BE2C (cell line): ENCODE measurements at places on chromosomes 5 and 9.
A peak's percentile ranks its signal among the peaks of the same experiment; 100 is the strongest.

- no peak for DNase-seq
These were observed 141.3 kb downstream of the SREK1 start for GRCh38 chr5:66285343-66285922.

DNA sequence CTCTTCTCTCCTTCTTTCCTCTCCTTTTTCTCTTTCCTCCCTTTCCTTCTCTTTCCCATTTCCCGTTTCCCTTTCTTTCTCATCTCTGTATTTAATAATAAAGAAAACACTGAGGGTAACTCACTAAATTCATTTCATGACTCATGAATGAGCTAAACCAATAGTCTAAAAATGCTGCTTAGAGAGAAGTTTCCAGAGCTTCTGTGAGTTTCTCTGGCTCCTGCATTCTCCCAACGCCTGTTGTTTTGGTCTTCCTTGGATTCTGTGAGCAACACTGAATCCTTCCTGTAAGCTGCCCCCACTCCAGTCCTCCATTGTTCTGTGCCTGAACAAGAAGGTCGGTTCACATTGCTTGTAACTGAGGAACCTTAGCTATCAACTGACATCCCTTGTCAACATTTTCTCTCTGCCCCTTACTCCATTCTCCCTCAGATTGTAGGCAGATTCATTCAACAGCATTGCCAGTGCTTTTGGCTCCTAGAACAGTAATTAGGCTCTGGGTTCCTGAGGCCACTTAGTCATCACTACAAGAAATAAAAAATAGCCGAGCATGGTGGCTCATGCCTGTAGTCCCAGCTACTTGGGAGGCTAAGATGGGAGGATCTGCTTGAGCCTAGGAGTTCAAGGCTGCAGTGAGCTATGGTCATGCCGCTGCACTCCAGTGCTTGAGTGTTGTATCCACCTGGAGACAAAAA lies 237.7 kb upstream of the KLF4 start:
- no peak for DNase-seq

GRCh38 chr5:179753971-179754370 lies 21.3 kb downstream of the MAML1 start:
- no peak for DNase-seq

DNA sequence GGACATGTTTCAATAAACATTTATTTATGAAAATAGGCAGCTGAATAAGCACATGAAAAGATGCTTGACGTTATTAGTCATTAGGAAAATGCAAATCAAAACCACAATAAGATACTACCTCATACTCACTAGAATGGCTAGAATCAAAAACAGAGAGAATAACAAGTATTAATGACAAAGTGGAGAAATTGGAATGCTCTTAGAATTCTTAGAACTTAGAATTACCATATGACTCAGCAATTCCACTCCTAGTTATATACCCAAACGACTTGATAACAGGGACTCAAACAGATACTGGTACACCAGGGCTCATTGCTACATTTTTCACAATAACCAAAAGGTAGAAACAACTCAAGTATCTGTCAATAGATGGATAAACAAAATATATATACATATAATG lies 15.1 kb upstream of the TRIM36 start:
- DNase-seq, result no peak

DNA sequence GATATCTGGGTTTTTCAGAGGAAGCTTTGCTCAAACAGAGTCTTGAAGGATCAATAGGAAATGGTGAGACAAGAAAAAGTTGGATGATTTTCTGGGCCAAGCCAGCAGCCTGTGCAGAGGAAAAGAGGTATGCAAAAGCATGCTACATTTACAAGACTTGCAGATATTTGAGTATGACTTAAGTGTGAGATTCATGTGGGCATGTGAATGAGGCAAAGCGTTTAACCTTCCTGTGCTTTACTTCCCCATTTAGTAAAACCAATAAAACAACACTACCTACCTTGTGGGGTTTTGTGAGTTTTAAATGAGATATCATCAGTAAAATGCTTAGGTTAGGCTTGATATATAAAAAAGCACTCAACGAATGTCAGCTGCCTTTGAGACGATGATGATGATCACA lies 58.1 kb downstream of the PIP5K1B start:
- no peak for DNase-seq

DNA sequence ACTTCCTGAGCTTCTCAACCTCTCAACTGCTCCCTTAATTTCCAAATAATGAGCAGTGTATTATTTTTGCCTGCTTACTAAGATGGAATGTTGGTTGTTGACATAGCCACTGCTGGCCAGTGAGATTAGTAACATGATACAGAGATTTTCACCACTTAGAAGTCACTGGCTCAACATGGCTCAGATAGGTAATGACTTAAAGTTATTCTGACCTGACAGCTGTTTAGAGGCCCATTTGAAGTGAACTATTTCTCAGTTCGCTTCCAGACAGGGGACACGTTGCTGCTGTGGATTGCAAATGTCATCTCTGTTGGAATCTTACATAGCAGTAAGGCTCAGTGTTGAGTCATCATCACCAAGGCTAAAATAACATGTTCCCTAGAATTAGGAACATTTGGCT lies 490.2 kb downstream of the TLE4 start:
- DNase-seq, result no peak

- DNase-seq, result no peak
These were observed 345.9 kb upstream of the NUDT12 start for GRCh38 chr5:103908336-103909080.

- DNase-seq, result no peak
These were observed 143.0 kb downstream of the GOLPH3 start for GRCh38 chr5:32031089-32031488.

GRCh38 chr5:14628346-14628745 lies 36.2 kb upstream of the OTULIN start:
- no peak for DNase-seq

DNA sequence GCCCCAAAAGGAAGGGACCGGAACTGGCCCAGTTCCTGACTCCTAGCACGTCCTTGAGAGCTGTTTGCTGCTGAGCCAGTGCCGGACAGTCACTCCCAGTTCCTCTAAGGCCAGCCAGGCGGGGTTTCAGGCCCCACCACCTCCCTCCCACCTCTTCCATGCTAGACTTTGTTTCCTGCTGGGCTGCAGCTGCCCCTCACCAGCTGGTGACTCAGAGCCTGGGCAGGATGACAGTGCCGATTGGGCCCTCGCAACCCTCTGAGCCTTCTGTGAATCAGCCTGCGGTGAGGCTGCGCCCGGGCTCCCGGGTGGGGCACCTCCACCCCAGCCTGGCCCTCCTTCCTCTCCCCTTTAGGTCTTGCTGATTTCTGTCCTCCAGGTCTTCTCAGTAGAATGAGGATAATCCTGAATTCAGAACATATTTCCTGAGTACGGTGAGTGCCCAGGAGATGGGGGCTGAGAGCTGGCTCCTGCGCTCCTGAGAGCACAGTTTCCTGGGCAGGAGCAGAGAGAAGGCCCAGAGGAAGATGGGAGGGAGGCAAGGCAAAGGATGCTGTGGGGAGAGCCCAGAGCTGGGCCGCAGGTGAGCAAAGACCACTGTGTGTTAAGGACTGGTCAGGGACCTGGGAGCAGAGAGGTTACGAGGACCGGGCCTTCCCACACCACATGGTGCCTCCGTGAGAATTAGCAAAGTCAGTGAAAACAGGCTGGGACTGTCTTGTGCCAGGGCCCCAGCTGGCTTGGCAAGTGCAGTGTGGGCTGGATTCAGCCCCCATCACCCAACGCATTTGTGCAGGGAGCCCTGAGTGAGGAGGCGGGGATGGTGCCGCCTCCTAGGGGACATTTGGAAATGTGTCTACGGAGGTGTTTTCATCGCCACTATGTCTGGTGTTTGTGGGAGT lies 32.9 kb upstream of the STXBP1 start:
- peak; percentile 58 for DNase-seq

DNA sequence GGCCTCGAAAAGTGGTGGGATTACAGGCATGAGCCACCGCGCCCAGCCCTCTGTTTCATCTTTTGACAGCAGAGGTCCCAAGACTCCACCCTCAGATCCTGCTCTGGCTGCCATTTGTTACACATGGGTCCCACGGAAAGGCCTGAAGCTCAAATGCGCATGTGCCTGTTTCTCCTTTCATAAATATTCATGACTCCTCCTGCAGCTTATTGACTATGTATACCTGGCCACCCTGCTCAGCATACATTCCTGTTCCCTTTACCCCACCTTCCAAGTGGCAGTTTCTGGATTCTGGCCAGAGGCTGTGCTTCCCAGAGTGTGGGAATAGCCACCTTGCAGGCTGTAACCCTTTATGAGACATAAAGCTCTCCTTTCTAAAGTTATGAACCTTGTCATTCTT lies 46.5 kb downstream of the AUH start:
- DNase-seq, result no peak

DNA sequence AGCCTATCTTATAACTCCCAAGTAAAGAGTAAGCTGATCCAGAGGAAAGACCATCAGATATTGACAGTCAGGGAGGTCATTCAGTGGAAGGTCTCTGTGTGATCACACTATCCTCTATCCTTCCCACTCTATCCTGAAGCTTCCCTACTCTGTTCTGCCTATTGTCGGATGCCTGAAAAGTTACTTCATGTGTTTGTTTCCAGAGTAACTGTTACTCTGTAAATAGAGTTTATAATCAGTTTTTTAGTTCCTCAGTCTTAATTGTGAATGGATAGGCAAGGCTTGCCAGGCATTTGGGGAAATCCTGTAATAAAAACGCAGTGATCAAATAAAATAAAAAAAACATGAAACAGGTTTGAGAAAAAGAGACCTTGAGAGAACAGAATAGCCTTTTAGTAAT lies 79.8 kb downstream of the XRCC4 start:
- DNase-seq, result no peak

DNA sequence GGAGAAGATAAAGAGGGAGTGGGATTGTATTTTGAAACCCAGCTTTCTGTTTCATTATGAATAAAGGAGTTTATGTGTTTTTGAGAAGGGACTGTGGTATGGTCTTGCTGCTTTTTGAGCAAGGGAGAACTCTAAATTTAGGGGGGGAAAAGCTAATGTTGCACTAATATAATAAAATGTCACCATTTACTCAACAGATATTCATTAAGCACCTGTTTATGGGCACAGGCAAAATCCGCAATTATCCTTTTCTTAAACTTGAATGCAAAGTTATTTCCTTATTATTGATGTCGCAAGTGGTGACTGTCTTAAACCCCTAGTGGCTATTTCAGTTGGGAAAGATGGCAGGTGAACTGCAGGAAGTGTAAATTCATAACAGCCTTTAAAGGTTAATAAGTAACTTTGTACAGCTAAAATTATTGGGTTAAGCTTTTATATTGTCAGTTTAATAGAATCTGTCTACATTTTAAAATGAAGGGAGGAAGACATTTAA lies 1.5 kb downstream of the CDC42SE2 start:
- no peak for DNase-seq

- no peak for DNase-seq
These were observed 9.5 kb downstream of the LPCAT1 start for GRCh38 chr5:1514027-1514818.

GRCh38 chr9:134073500-134073899 lies 5.7 kb upstream of the BRD3 start:
- DNase-seq, result no peak

DNA sequence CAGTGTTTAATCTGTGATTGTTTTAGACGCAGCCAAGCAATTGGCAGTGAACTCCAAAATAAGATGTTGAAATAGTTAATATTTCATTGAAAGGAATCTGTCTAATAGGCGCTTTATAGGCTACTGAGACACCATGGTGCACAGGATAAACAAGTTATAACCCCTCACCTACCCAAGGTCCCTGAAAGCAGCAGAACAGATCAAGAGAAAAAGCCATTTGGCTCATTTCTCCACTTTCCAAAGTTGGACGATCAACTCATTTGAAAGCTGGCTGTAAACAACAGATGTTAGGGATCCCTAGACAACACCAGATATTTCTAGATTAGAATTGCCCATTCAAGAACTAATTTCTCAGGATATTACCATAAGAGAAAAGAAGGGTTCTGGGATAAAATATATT lies 4.9 kb downstream of the PUM3 start:
- no peak for DNase-seq

- DNase-seq, result no peak
These were observed 111.9 kb downstream of the PJA2 start for GRCh38 chr5:109297900-109298299.

DNA sequence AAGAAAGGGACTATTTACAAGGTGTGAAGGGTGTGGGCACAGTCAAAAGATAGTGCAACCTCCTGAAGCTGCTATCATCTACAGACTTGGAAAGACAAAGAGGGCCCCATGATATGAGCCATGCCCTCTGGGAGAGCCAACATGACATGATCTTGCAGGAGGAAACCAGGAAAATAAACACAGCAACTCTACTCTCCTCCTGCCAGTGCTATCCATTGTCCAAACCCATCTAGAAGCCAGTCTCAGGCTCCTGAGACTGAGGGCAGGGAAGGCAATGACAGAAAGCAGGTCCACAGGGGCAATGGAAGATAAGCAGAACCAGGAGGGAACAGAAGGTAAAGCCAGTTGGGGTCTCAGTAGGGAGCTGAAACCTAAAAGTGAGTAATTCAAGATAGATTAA lies 37.1 kb downstream of the PLPP1 start:
- no peak for DNase-seq

DNA sequence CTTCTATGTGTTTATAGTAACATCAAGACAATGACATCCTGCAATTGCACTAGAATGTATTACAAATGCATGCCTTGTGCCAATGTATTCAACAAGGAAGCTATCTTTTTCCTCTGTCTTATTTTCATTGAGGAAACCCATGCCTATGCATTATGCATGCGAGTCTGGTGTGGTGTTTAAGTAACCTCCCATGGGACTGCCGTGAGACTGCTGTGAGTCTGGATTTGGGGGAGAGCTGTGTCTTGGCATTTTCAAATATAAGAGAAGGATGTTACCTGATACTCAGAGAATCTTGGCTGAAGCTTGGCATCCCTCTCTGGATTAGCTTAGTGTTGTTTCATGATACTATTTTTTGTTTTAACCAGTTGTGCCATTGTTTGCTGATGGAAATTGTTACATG lies 98.3 kb downstream of the F2RL2 start:
- no peak for DNase-seq

DNA sequence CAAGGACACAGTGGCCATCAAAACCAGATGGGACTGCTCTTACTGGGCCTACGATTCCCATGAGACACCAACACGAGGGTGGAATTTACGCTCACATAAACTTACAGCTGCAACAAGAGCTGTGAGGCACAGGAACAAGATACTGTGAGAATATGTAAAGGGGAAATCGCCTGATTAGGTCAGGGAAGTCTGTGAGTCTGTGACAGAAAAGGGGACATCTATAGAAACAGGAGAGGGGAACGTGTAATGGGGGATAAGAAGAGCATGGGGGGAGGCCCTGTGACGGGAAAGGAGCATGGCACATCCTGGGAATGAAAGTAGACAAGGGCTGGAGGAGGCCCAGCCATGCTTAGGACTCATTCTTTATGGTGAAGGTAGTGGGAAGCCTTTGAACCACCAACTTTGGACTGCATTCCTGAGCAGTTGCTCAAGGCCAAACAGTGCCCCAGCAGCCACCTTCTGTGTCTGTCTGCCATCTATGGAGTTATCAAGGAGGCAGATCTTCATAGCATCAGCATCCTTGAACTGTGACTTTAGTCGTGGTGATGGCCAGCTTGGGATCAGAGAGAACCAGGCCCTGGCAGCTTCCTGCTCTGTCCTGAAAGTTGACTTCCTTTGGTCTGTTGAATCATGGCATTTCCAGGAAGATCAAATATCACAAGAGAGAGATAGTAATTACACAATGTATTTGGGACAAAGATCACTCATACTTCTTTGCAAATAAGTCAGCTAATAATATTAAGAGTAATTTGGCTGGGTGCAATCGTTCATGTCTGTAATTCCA lies 87.9 kb upstream of the FAM169A start:
- DNase-seq, result no peak
